ENCODE measurements at places on chromosomes 7 and 10.

- DNase-seq: peak; percentile 40
These were observed 489.8 kb upstream of the ZMIZ1 start for GRCh38 chr10:78578929-78579328.

DNA sequence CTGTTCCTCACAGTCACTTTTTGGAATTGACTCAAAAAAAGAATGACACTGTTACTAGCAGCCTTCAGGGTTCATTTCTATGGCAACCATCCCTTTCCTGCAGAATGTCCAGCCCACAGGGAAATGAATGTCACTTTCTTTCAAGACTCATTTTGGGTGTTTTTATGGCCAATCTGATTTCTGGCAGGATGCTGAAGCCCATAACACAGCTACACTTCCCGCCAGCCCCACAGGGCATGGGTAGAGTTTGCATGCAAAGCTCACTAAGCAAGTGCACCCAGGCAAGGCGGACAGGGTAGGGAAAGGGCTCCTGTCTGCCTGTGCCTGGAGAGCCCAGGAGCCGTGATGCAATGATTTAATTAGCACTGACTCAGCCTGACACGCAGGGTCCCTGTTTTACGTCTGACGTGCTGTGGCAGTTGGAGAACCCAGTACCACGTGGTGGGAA lies 26.1 kb upstream of the GPAM start:
- DNase-seq: peak; percentile 76

DNA sequence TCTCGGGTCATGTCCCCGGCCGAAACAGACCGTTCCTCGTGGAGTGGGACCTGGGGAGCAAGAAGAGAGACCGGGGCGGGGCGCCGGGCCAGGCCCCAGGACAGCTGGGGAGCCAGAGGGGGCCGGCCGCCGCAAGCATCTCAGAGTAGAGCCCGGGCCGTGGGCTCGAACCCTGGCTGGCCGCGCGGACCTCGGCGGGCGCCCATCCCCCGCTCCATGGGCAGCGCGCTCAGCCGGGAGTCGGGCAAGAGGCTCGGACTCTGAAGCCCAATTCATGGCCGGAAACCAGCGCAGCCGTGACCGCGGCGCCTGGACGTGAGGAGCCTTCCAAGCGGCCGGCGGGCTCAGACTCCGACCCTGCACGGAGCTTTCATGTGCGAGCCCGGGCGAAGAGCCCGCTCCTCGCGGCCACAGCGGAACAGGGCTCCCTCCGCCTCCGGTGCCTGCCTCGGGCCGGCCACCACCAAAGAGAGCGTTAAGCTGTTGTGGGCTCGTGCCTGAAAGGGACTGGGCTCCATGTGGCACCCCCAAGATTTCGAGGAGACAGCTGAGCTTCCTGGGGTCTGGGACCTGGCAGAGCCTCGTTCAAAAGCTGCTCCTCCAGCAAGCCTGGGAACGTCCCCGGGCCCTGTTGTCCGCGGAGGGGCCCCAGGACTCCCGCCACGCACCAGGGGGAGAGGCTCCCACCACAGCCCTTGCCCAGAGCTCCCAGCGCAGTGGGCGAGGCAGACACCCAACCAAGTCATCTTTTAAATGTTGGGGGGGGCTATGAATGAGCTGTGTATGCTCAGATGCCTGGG lies 757 bp upstream of the GRID1 start:
- DNase-seq: no peak

DNA sequence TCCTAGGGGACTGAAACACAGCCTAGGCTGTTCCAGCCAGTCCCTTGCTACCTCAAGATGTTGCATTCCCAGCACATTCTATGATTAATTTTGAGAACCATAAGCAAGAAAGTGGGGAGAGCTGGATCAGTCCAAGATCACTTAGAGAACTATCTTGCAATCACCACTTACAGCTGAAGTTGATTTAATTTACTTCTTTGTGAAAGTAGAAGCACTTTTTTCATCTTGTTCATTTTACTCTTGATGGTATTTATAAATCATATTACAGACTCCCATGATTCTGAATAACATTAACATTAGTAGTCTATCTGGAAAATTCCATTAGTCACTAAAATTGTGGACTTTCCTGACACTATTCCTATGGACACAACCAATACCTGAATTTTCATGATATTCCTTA lies 118.5 kb downstream of the ETV1 start:
- no peak for DNase-seq

DNA sequence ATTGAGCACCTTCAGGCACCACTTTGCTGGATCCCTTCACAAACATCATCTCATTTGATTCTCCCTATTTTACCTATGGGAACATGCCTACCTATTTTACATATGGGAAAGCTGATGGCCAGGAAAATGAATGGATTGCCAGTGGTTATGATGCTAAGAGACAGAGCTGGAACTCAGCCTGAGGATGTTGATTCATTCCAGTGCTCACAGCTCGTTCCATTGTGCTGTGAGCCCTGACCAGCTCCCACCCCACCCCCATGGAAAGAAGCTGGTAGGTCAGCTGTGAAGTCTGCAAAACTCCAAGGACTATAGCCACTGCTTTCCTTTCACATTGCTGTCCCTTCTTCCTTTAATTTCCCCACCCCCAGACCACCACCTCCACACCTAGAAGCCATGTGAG lies 9.6 kb downstream of the UBTD1 start:
- DNase-seq: peak; percentile 50

DNA sequence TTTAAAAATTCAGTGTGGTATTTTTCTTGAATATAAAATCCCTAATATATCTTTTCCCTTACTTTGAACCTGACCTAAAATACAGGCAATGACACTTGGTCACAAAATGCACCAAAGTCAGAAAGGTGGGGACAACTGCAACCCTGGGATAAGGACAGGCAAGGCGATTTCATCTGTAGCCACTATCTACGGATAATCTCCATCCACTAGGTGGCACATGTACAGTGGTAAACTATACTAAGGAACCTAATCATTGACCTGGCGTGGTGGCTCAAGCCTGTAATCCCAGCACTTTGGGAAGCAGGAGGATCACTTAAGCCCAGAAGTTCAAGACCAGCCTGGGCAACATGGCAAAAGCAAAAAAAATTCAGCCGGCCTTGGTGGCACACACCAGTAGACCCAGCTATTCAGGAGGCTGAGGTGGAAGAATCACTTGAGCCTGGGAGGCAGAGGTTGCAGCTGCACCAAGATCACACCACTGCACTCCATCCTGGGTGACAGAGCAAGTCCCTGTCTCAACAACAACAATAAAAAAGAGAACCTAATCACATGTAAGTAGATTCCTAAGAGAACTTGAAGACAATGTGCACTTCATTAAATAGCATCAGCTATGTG lies 98.9 kb downstream of the KMT2C start:
- DNase-seq: peak; percentile 38

GRCh38 chr10:89639326-89639725 lies 5.7 kb downstream of the PANK1 start:
- DNase-seq: no peak

- no peak for DNase-seq
These were observed 133.1 kb upstream of the PPP1R3A start for GRCh38 chr7:114051871-114052331.

DNA sequence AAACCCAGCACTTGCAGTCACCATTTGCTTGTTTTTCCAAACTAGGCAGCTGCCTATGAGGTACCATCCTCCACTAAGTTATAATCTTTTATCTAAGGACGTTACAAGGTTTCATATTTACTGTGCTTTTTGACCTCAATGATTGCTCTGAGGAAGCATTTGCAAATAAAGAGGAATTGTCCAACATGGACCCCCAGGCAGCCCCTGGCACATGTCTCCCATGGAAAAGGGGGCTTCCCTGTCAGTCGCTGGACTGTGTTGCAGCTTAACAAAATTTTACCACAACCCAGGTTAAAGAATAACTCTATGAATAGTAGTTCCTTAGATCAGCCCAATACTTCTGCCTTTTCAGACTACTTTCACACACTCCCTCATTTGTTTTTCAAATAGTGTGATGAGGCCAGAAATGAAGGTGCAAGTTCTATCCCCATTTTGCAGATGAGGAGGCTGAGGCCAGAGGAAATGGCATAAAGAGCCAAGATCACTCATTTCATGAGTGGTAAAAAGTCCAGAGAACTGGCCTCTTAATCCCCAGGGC lies 52.8 kb upstream of the ZPBP start:
- DNase-seq: no peak

DNA sequence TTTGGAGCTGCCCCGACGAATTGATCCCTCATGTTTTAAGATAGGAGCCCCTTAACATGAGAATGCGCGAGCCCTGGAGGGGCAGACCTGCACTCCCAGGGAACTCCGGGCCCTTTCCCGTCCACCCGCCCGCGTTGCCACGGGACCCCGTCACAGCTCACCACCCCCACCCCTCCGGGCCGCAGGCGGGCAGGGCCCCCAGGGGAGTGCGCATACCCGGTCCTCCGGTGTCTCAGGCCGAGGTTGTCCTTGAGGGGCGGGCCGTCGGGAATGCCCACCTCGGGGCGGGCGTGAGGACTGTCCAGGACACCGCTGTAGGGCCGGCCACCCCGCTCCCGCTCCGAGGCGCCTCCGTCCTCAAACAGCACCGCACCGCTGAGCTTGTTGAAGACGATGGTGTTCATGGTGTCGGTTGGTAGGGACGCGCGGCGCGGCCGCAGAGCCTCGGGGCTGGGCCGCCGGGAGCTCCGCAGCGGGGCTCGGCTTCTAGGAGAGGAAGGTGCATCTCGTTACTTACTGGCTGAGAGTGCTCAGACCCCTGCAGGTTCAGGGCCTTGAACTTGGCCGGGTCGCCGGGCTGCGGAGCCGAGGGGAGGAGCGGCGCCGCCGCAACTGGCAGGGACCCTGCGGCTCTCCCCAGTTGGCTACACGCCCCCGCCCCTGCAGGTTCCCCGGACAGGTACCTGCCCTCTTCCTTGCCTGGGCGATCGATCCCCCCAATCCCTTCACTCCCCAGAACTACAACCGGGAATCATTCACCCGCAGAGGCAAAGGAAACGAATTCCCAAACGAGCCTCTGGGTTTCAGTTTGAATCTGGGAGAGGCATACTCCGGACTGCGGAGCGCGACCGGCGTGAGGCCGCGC lies 2.4 kb downstream of the MKX start:
- peak; percentile 34 for DNase-seq

GRCh38 chr7:140016540-140016939 lies 46.2 kb downstream of the PARP12 start:
- DNase-seq: no peak

GRCh38 chr7:46168671-46169383 lies 247.8 kb upstream of the IGFBP3 start:
- peak; percentile 43 for DNase-seq

- DNase-seq: no peak
These were observed 53.5 kb downstream of the DNAJB9 start for GRCh38 chr7:108623220-108623619.

GRCh38 chr7:138354066-138354465 lies 106.0 kb upstream of the TRIM24 start:
- DNase-seq: no peak

- DNase-seq: peak; percentile 52
These were observed 1.7 kb downstream of the ZEB1 start for GRCh38 chr10:31320550-31321211.

DNA sequence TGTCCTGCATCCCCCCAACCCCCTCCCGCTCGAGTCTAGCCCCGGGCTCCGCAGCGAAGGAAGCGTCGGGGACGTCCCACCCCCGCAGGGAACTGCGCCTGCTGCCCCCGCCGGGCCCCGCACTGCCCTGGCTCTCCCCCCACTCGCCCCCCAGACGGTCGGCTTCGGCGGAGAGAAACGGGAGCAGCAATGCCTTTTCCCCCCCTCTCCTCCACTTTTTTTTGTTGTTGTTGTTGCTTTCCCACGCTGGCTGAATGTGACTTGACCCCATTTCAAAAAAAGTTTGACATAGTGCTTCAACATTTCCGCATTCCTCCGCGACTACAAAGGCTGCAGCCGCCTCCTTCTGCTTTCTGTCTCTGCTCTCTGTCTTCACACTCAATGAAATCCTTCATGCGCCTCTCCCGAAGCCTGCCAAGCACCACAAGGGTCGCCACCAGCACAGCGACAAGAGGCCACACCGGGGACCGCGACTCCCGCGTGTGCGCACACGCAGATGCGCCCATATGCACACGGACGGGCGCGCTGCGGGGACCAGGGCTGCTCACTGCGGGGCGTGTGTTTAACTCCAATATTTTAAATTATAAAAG lies 1.0 kb downstream of the CDK6 start:
- peak; percentile 83 for DNase-seq

DNA sequence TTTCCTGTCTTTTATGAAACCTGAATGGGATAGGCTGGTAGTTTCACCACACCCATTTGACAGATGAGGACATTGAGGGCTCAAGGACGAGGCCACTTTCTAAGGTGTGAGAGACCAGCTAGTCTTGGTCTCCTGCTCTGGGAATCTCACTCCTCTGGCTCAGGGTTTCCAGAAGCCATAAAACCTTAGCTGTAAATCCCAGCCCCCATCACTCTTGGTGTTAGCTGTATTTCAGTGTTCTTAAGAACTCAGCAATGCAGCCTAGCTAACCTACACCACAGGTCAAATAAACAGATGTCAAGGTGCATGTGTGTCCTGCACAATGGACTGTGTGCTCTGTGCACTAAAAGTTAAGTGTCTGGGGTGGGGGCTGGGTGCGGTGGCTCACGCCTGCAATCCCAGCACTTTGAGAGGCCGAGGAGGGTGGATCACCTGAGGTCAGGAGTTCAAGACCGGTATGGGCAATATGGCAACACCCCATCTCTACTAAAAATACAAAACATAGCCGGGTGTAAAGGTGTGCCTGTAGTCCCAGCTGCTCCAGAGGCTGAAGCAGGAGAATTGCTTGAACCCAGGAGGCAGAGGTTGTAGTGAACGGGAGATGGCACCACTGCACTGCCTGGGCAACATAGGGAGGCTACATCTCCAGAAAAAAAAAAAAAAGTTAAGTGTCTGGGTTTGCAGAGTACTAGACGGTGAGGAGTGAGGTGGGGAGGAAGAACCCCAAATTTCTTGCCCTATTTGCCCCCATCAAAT lies 567 bp upstream of the EPO start:
- DNase-seq: peak; percentile 41

DNA sequence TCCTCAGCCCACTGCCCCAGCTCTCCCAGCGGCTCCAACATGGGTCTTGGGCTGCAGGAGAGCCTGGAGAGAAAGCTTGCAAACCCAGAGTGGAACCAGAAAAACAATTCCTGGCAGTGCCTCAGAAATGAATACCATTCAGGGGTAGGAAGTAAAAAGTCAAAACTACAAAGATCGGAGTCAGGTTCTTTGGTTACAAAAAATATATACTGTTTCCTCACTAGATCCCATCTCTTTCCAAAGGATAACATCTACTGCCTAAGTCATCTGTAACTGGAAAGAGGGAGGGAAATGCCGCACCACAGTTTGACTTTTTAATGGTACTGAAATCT lies 14.9 kb downstream of the CREB3L2 start:
- no peak for DNase-seq

GRCh38 chr7:129006636-129007414 lies 48.1 kb downstream of the TNPO3 start:
- DNase-seq: no peak

Data from fibroblast of skin of right biceps (primary cell).